ENCODE measurements at places on chromosomes 6 and 20.

- no peak for DNase-seq
Observed at GRCh38 chr6:100447081-100447899, 17.4 kb downstream of the SIM1 start.

GRCh38 chr20:50421356-50422340, 88.5 kb upstream of the PTPN1 start:
- no peak for DNase-seq

DNA sequence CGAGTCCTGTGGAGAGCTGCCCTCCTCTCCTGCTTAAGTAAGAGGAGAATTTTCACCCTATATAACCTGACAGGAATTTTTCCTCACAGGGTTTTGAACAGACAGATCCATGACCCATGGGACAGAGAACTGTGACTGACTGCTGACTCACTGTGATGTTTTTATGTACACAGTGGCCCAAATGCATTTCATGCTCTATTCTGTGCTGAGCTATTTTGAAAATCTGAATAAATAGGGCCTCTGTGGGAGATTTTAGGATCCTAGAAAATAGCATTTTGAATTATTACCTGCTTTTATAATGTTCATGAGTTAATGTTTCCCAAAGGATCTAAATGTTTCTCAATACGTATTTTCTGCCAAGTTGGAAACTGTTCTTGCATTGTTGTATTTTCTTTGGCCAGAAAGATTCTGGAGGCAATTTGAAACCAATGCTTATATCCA, 577.4 kb downstream of the HTR1B start:
- DNase-seq = peak; percentile 42

DNA sequence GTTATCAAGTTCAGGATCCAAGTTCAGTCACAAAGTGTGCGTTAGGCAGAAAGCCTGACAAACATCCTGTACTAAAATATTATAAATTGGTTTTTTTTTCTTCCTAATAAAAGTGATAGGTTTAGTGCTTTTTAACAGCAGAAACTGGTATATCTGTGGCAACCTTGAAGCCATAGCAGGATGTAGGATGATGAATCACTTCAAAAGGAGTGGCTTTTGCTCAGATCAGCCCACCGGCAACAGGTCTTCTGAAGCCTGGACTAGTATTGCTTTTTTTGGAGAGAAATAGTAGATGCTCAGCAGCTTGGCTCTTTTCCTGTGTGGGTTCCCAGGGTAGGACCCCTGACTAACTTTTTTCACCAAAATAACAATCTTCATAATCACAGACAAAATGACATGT, 190.8 kb downstream of the EPM2A start:
- no peak for DNase-seq

GRCh38 chr6:158868890-158869825, 50.0 kb upstream of the EZR start:
- peak; percentile 91 for DNase-seq

- no peak for DNase-seq
Observed at GRCh38 chr20:54203281-54203680, 4.6 kb upstream of the PFDN4 start.

GRCh38 chr6:156934069-156934460, 156.9 kb downstream of the ARID1B start:
- no peak for DNase-seq

DNA sequence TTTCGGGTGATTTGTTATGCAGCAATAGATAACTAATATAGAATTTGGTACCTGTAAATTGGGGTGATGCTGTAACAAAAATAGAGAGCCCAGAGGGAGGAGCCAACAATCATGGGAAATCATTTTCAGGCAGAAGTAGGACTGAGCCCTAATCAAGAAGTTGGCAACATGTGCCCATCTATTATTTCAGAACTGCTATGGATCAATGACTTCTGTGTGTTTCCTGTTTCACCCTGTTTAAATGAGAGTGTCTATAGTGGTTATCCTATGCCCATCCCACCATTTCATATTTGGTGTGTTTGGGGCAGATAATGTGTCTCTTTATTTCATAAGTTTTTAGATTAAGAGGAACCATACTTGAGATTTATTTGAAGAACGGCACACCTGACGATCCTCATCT, 330.8 kb upstream of the CITED2 start:
- no peak for DNase-seq

GRCh38 chr6:33507261-33507660, 52.9 kb downstream of the ZBTB9 start:
- no peak for DNase-seq

GRCh38 chr6:129130959-129131681, 248.2 kb downstream of the LAMA2 start:
- peak; percentile 20 for DNase-seq

DNA sequence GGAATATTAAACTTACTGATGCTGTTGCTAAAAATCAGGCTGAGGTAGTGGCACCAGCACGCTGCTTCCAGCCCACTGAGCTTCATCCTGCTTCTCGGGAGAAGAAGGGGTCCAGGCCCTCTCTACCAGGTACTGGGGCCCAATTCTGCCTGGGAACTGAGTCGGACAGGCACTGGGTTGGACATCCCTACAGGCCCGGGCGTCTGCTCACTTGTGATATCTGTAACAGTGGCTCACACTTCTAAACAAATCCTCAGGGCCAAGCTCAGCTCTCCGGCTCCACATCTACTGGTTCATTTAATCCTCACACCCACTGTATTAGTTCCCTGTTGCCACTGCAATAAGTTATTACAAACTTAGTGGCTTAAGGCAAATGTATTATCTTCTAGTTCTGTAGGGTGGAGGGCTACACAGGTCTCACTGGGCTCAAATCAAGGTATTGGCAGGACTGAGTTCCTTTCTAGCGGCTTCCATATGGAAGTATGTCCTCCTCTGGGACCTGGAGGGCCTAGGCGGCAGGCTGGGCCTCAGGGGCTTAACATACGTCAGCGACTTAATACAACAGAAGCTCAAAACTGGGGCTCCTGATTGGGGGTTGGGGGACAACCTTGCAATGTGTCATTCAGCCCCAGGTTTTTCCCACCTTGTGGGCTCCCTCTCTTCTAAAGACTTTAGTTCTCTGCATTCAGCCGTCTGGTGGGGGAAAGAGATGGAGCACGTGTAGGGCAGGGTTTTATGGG, 1.6 kb upstream of the KCNK15 start:
- no peak for DNase-seq

- DNase-seq = no peak
Observed at GRCh38 chr6:154390034-154390433, 33.4 kb upstream of the IPCEF1 start.

- DNase-seq = no peak
Observed at GRCh38 chr6:122702841-122703240, 76.7 kb upstream of the FABP7 start.

DNA sequence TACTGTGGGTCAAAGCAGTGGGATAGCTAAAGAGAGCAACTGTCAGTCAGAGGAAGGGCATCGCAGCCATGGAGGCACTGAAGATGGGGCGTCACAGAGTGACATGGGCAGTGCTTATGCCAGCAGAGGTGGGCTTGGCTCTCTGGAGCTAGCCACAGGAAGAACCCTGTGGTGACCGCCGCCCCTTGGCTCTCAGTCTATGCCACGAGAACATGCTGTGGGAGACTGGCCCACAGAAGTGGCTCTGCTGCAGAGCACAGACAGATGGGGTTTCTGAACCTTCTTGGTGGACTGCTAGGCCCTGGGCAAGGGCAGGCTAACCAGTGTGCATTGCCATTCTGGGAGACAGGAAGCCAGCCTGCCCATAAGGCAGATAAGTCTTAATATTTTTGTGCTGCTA, 290.0 kb upstream of the SUPT3H start:
- peak; percentile 70 for DNase-seq

- no peak for DNase-seq
Observed at GRCh38 chr6:169652896-169653295, 48.9 kb downstream of the WDR27 start.

DNA sequence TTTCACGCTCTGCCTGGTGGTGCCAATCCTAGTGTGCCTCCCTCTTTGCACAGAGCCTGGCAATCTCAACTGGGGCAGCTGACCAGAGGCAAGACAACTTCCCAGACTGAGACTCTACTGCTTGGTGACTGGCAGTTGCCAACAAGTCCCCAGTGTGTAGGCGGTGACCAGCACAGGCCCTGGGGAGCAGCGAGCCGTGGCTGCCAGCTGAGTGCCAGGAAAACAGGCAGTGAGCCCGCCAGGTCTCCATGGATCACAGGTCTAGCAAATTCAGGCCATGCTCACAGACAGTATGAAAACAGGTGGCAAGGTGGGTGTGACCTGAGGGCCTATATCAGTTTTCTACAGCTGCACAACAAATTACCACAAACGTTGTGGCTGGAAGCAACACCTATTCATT, 289.9 kb downstream of the KIF16B start:
- peak; percentile 21 for DNase-seq

DNA sequence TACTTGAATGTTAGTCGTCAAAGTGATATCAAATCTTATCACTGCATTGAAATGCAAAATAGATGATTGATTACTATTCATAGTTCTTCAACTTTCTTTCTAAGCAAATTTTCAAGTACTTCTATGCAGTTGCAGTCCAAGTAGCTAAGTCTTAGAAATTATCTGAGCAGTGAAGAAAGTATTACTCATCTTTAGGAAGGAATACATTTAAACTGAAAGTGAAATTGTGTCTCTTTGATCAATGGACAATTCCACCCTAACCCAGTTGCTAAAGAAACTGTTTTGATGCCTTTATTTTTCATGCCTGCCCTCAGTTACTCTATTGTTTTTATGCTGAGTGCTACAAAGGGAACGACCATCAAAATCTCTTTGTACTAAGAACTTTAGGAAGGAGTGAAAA, 337.4 kb downstream of the GRIK2 start:
- no peak for DNase-seq

GRCh38 chr6:100404051-100404450, 60.7 kb downstream of the SIM1 start:
- peak; percentile 69 for DNase-seq

GRCh38 chr6:34339432-34339831, 53.0 kb downstream of the NUDT3 start:
- DNase-seq = peak; percentile 13

DNA sequence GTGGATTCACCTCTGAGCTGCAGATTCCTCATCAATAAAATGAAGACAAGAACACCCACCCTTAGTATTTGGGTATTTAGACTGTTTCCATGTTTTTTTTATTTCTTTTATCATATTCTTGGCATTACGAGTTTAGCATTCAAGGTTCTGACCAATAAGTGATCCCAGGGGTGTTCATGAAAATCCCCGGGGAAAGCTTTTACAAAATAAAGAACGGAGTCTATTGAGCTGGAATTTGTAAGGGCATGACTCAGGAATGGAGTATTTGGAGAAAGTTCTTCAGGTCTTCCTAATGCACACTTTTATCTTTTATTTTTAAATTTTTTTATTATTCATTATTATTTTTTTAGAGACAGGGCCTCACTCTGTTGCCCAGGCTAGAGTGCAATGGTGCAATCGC, 19.4 kb upstream of the TOX2 start:
- no peak for DNase-seq

- no peak for DNase-seq
Observed at GRCh38 chr6:47363736-47364135, 54.0 kb upstream of the TNFRSF21 start.

GRCh38 chr6:34491091-34491430, 25.2 kb downstream of the PACSIN1 start:
- peak; percentile 68 for DNase-seq

DNA sequence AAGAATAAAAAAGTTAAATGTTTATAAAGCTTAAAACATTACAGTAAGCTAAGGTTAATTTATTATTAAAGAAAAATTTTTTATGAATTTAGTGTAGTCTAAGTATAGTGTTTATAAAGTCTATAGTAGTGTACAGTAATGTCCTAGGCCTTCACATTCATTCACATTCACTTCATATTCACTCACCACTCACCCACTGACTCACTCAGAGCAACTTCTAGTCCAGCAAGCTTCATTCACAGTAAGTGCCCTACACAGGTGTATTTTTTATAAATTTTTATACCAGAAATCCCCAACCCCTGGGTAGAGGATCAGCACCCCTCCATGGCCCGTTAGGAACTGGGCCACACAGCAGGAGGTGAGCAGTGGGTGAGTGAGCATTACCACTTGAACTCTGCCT, 24.3 kb upstream of the ADGRF1 start:
- no peak for DNase-seq

GRCh38 chr6:33577106-33577535, 3.0 kb downstream of the BAK1 start:
- no peak for DNase-seq

DNA sequence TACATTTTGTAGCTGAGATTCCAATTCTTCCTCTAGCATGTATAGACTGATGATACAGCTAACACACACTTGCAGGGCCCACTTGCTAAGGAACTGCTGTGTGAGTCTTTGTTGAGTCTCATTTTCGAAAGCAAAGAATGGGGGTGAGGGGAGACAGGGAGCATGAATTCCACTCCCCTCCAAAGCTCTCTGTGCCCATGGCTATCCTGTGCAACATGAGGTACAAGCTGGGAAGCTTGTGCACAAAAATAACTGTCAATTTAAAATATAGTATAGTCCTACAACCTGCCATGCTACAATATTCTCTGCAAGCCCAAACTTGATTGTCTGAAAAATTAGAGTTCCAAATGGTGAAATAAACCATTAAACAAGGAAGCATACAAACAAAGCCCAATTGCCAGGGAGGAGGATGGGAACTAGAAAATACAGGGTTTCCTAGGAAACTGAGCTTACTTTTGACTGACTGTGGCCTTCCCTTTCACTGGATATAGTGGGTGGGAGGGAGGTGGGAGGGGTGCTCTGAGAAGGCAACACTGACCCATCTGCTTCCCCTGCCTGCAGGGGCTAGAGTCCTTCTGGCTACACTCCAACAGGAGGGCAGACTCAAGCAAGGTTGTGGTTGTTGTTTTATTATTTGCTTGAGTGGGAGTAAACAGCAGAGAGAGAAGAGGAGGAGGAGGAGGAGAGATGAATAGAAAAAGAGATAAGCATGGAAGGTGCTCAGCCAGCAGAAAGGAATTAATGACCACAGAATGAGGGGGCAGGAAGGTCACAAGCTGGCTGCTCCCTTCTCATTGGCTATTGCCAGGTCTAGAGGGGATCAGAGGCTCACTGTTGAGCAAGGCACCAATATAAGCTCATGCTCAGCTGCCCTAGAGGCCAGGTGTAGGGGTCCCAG, 84.6 kb downstream of the FYN start:
- no peak for DNase-seq
